ENCODE measurements at places on chromosomes 4 and X.

DNA sequence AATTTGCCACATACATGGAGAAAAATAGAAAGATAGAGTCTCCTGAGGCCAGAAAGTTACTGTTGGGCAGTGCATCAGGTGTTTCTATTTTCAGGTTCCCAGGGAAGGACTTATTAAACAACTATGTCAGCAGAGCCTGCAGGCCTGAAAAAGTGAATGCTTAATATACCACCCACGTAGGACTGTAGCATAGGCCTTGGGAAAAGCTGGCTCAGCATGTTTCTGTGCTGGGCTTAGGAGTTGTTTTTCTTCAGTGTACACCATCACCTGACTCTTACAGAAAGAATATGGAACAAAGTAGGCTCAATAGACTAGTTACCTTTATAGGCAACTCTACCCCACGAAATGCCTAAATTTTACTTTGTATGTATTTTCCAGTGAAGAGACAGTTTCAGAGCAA is 1385.9 kb downstream of the FAM133A start:
- DNase-seq: no peak
- no peak overlapping the region for H3K4me3 ChIP-seq

GRCh38 chrX:88170553-88170952 is 576.5 kb upstream of the CPXCR1 start:
- no peak overlapping the region for H3K27ac ChIP-seq
- no peaks in the 10 kb centered on the region for H3K36me3 ChIP-seq
- no peaks in the 10 kb centered on the region for H3K4me1 ChIP-seq
- no peaks in the 10 kb centered on the region for H3K27me3 ChIP-seq
- DNase-seq: no peak

GRCh38 chr4:185096032-185096653 is 46.9 kb upstream of the SLC25A4 start:
- peak; percentile 34 for DNase-seq
- H3K27ac ChIP-seq: no peak overlapping the region
- H3K4me1 ChIP-seq: no peaks in the 10 kb centered on the region
- no peaks in the 10 kb centered on the region for H3K36me3 ChIP-seq

- DNase-seq: no peak
- no peak overlapping the region for H3K4me3 ChIP-seq
- no peaks in the 10 kb centered on the region for H3K36me3 ChIP-seq
- H3K27me3 ChIP-seq: no peaks in the 10 kb centered on the region
- no peak overlapping the region for H3K27ac ChIP-seq
These were observed 121.5 kb downstream of the PPEF1 start for GRCh38 chrX:18828832-18829404.

DNA sequence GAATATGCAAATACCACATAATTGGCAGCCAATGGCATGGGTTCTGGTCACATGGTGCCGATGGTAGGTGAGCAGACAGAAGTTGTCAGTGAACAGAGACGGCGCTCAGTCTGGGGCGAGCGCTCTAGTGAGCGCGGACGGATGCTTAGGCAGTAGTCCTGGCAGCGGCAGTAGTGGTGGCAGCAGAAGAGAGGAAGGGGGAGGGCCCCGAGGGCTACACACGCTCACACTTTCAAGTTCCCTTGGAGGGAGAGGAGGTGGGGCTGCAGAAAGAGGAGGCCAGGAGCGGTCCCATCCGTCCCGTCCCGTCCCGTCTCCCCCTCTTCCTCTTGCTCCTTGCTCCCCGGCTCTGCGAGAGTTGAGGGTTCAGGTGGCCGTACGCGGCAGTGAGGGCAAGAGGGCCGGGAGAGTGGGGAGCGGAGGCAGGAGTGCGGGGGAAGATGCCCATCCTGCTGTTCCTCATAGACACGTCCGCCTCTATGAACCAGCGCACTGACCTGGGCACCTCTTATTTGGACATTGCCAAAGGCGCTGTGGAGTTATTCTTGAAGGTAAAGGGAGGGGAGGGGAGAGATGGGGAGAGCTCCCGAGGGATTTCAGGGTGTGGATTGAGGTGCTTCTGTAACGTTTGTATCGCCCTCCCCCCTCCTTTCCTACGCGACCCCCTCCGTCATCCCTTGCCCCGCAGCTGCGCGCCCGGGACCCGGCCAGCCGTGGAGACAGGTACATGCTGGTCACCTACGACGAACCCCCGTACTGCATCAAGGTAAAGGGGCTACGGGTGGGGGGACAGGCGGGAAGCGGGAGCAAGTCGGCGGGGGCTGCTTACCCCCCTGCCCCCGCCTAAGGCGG is at the start of gene INTS6L:
INTS6L (plus strand) TSS at position 108 of the 852 bp plus-strand sequence; CDS start at position 441, 333 bp downstream.
- DNase-seq: peak; percentile 67
- H3K36me3 ChIP-seq: no peaks in the 10 kb centered on the region
- no peaks in the 10 kb centered on the region for H3K27me3 ChIP-seq
- H3K4me1 ChIP-seq: no peaks in the 10 kb centered on the region

DNA sequence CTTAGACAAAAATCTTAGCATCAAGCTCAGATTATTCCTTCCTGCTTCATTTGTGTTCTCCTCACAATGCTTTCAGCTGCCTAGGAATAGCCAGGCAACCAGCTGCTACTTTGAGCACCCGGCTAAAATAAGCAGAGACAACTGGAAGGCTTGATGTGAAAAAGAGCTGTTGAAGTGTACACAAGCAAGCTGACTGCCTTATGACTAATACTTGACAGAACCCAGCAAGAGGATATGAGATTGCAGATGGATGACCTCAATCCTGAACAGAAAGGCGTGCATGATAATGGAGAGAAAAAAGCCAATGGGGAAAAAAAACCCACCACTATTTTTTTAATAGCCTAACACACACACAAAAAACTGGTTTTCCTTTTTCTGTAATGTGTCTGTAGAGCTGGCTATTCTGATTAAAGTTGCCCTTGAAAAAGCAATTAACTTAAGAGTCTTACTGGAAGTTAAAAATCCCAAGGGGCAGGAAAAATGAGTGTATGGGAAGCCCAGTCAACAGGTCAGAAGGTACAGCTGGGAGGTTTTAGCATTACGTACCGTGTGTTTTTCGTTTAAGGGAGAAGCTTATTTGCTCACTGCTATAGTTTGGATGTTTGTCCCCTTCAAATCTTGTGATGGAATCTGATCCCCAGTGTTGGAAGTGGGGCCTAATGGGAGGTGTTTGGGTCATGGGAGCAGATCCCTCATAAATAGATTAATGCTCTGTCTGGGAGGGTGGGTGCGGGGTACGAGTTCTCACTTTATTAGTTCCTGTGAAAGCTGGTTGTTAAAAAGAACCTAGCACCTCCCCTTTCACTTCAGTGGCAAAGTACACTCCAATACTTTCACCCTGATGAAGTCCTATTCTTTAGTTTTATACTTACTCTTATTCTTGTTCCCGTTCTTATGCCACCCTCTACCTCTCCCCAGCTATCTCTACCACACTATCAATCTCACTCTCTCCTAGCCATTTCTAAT is 37.1 kb upstream of the HERC6 start:
- no peaks in the 10 kb centered on the region for H3K36me3 ChIP-seq
- no peaks in the 10 kb centered on the region for H3K4me1 ChIP-seq
- H3K27me3 ChIP-seq: no peaks in the 10 kb centered on the region
- H3K27ac ChIP-seq: no peak overlapping the region
- DNase-seq: no peak

GRCh38 chrX:96763608-96764007 is 79.0 kb downstream of the DIAPH2 start:
- H3K27ac ChIP-seq: no peak overlapping the region
- DNase-seq: no peak
- H3K4me1 ChIP-seq: no peaks in the 10 kb centered on the region
- H3K4me3 ChIP-seq: no peak overlapping the region
- H3K27me3 ChIP-seq: no peaks in the 10 kb centered on the region
- H3K36me3 ChIP-seq: no peaks in the 10 kb centered on the region

DNA sequence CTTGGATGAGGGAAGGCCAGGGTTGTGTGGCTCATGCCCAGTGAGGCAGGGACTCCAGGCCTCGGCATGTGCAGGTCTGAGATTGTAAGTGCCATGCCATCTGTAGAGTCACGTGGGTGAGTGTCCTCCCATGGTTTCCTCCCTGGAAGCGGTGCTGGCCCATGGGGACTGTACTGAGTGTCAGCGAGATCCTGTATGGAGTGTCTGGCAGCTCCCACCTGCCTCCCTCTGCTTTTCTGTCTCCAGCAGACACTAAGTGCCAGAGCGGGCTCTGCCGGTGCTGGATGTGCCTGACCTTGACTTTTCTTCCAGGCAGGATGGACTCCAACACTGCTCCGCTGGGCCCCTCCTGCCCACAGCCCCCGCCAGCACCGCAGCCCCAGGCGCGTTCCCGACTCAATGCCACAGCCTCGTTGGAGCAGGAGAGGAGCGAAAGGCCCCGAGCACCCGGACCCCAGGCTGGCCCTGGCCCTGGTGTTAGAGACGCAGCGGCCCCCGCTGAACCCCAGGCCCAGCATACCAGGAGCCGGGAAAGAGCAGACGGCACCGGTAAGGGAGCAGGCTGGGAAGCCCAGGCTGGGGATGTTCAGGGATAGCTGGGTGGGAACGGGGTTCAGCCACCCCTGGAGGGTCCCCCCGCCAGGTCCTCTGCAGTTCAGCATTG is 7.6 kb downstream of the WFS1 start:
- H3K4me1 ChIP-seq: peaks cover 23% of the 10 kb centered on the region
- no peak overlapping the region for H3K4me3 ChIP-seq
- no peak for DNase-seq
- H3K36me3 ChIP-seq: no peaks in the 10 kb centered on the region

GRCh38 chr4:108954880-108955279 is 192.0 kb upstream of the ETNPPL start:
- no peak overlapping the region for H3K4me3 ChIP-seq
- H3K36me3 ChIP-seq: no peaks in the 10 kb centered on the region
- no peak for DNase-seq
- no peaks in the 10 kb centered on the region for H3K4me1 ChIP-seq
- H3K27me3 ChIP-seq: peaks cover 62% of the 10 kb centered on the region
- H3K27ac ChIP-seq: no peak overlapping the region

- H3K27me3 ChIP-seq: no peaks in the 10 kb centered on the region
- H3K36me3 ChIP-seq: no peaks in the 10 kb centered on the region
- no peaks in the 10 kb centered on the region for H3K4me1 ChIP-seq
- no peak overlapping the region for H3K27ac ChIP-seq
These were observed 287.6 kb upstream of the TAPT1 start for GRCh38 chr4:16513876-16514275.

DNA sequence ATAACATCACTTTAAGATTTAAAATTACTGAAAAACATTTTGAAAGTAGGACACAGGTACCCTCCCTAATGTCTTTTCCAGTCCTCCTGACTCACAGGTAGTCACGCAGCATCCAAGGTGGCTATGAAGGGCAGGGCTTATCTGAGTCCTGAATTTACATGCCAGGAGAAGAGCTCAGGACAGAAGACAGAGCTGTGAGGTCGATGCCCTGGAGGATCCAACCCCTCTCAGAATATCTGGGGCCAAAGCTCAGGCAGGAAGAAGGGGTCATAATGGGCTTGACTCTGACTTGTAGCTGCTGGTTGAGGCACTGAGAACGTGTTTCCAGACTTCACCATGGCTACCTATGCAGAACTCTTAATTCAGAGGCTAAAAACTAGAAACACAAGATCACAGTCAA is 177.5 kb downstream of the AASDH start:
- H3K36me3 ChIP-seq: no peaks in the 10 kb centered on the region
- DNase-seq: no peak
- H3K27me3 ChIP-seq: no peaks in the 10 kb centered on the region
- H3K27ac ChIP-seq: no peak overlapping the region

- H3K4me1 ChIP-seq: peaks cover 15% of the 10 kb centered on the region
- no peak overlapping the region for H3K4me3 ChIP-seq
- DNase-seq: no peak
- no peak overlapping the region for H3K27ac ChIP-seq
- no peaks in the 10 kb centered on the region for H3K27me3 ChIP-seq
These were observed 1.7 kb downstream of the ARAF start for GRCh38 chrX:47562615-47563243.

Data from HCT116 (cell line).